Thymus (tissue), 14 donors: ENCODE measurements at places on chromosomes 11 and 22. TPM values are rescaled to one million over a fixed set of nuclear protein-coding genes. Genes with fewer than 3 reads are reported as not detected.
A peak's percentile ranks its signal among the peaks of the same experiment; 100 is the strongest.

Gene MMP12
- total RNA-seq: 10.8 TPM

Gene OR52E5
- not detected for total RNA-seq

Gene NNMT
- 0.99 TPM for total RNA-seq

Gene UBQLN3
- under 0.01 TPM for total RNA-seq

- no peak for DNase-seq
Measured at GRCh38 chr22:49535527-49536125, 292.0 kb downstream of the BRD1 start.

DNA sequence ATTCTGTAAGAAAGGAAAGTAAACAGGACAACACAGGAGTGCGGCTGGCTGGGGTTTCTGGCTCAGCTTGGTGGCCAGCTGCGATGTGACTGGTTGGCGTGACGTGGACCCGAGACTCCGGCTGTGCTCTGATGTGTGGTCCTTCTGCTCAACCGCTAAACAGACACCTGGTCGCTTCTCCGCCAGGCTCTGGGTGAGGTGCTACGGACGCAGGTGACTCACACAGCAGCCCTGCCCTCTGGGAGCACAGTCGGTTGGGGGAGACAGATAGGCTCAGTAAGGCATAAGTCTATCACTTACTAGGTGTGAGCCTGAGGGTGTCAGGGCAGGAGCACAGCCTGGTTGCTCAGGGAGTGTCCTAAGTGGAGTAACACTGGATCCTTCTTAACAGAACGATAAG lies 8.2 kb downstream of the RTL6 start:
- no peak for DNase-seq

DNA sequence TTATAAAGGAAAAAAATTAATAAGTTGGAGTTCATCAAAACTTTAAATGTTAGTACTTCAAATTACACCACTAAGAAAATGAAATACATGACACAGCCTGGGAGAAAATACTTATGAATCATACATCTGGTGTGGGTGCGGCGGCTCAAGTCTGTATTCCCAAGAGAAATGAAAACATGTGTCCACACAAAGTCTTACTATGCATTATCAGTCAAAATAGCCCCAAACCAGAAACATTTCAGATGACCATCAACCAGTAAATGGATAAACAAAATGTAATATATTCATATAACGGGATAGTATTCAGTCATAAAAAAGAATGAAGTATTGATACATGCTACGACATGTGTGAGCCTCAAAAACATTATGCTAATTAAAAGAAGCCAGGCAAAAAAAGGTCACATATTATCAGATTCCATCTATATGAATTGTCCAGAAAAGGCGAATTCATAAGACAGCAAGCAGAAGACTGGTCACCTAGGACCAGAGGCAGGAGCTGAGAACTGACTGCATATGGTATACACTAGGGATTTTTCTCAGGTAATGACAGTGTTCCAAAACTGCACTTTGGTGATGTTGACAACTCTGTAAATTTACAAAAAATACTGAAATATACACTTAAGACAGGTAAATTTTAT lies 5.3 kb upstream of the AKIP1 start:
- no peak for DNase-seq

GRCh38 chr22:35915477-35916013 lies 113.1 kb downstream of the RBFOX2 start:
- no peak for DNase-seq

DNA sequence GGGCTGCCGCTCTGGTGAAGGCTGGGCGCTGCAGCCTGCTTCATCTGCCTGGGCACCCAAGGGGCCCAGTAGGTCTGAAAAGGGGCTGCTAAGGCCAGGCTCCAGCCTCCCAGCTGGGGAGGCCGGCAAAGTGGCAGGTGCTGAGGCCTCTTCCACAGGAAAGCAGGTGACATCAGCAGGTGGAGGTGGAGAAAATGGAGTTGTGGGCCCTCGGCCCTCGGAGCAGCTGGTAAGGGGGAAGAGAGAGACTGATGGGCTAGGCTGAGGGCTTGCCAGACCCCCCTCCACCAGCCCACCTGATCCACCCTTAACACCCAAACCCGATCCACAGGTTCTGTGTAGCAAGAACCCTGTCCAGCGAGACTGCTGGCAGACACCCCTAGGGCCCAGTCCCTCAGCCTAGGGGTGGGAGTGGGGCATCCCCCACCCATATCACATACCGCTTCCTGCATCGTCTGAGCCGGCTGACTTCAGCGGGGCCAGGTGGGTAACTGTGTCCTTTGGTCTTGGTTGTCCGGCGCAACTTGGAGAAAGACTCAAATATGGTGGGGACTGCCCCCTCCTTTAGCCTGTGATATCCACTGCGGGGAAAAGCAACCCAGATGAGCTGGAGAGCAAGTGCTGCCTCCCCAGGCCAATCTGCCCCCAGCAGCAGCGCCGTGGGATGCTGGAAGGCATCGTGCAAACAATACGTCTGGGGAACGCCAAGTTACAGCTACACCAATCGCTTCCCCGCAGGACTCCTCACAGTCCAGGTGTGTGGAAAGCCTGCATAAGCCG lies 1.5 kb downstream of the THAP7 start:
- DNase-seq: no peak

GRCh38 chr11:8577791-8578581 lies 16.0 kb downstream of the STK33 start:
- DNase-seq: no peak

- DNase-seq: no peak
Measured at GRCh38 chr11:128714123-128714522, 20.3 kb downstream of the FLI1 start.

GRCh38 chr11:134508219-134508990 lies 96.4 kb upstream of the B3GAT1 start:
- no peak for DNase-seq

DNA sequence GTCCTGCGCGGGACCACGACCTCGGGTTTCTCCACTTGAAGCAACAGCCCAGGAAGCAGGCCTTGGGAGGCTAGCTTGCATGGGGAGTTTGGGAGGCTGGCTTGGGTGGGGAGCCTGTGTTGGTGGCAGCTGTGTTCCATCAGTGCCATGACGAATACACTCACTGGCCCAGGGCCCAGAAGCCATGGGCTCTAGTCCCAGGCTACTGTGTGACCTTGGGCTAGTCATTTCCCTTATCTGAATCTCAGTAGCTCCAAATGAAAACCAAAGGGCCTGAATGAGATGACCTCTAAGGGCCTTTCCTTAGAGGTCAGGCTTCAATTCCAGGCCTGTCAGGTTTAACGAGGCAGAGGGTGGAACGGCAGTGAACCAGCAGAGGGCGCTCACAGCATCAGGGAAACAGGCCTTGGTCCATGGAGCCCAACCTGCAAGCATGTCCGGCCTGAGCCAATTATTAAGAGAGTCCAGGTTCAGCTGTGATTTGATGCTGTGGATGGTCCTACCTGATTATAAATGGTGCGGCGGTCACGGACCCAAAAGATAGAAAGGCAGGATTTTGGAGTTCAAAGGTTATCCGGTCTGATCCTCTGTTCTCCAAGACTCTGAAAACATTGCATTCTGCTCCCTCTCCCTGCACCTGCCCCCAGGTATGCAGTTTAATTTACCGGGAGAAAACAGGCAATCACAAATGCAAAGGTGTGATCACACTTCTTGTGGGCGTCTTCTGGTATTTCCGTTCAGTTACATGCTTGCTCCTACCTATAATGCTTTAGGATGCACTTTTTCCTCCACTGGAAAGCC lies 15.9 kb downstream of the PTPN5 start:
- peak; percentile 26 for DNase-seq
